ENCODE measurements at places on chromosomes 7 and 10. TPM values are rescaled to one million over a fixed set of nuclear protein-coding genes. Genes with fewer than 3 reads are reported as not detected.

GRCh38 chr7:155255621-155256020 is 42.1 kb upstream of the INSIG1 start:
- DNase-seq = no peak

GRCh38 chr7:127760436-127761031 is 108.5 kb downstream of the SND1 start:
- DNase-seq = no peak

The ANXA8 gene
- not detected for total RNA-seq

The DKK1 gene
- not detected for total RNA-seq
